ENCODE measurements at places on chromosomes 1 and 21.

DNA sequence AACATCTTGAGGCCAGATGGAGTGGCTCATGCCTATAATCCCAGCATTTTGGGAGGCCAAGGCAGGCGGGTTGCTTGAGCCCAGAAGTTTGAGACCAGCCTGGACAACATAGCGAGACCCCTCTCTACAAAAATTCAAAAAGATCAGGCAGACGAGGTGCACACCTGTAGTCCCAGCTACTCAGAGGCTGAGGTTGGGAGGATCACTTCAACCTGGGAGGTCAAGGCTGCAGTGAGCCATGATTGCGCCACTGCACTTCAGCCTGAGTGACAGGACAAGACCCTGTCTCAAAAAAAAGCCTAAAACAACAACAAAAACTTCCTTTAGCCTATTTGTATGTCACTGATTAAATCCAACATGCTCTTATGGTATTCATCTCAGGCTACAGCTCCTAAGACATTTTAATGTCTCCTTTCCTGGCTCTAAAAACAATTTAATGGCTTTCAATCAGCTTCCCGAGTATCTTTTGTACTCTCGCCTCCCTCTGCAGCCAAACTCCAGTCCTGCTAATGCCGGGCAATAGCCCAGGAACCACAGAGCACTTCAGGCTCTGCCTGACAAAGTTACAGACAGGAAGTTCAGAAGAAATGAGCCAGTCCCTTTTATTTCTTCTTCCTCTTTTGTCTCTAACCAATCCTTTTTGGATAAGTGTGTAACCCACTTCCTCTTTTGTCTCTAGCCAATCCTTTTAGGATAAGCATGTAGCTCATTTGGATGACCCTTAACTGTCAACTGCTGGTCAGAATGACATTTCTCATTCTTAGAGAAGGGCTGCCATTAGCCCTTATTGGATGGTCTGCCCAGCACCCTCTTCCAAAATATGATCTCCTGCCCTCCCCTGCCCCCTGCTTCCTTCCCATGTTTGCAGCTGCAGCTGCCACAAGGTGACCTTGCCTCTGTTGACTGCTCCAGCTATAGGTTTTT, 6.6 kb upstream of the DOP1B start:
- DNase-seq: no peak

DNA sequence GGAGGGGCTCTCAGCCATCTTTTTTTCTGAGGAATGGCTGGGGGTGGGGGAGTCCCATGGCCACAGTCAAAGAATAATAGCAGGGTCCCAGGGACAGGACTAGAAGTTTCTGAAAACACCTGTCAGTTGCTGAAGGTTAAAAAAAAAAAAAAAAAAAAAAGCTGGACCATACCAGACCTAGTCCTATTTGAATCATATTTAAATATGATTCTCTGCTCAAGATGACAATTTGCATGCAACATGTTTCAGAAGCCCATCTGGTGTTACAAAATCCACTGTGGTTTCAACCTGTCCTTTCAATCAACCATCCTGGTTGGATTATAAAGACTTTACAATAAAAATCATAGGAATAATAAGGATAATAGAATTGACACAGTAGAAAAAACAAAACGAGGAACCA, 153.7 kb downstream of the TENT5C start:
- no peak for DNase-seq

GRCh38 chr1:84883286-84883685, 9.7 kb downstream of the LPAR3 start:
- no peak for DNase-seq

- DNase-seq: no peak
Observed at GRCh38 chr21:31162827-31163226, 124.6 kb upstream of the KRTAP19-8 start.

- no peak for DNase-seq
Observed at GRCh38 chr1:28926629-28927265, 12.4 kb downstream of the EPB41 start.

GRCh38 chr1:104018922-104019674, 269.4 kb downstream of the AMY1C start:
- DNase-seq: peak; percentile 40

DNA sequence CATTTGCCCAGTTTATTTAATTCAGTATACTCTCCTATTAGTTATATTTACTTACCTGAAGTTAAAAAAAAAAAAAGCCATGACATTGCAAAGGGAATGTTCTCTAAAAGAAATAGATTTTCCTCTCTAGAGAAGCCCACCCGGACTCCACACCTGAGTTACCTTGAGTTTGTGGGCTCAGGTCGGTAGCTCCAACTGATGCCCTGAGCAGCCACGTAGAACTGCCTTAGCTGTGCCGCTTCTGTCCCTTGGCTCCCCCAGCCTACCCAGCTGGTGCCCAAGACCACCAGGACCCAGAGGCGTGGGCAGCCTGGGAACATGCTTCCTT, 250 bp downstream of the F5 start:
- DNase-seq: no peak

GRCh38 chr21:42527489-42528158, 14.0 kb downstream of the SLC37A1 start:
- peak; percentile 41 for DNase-seq

DNA sequence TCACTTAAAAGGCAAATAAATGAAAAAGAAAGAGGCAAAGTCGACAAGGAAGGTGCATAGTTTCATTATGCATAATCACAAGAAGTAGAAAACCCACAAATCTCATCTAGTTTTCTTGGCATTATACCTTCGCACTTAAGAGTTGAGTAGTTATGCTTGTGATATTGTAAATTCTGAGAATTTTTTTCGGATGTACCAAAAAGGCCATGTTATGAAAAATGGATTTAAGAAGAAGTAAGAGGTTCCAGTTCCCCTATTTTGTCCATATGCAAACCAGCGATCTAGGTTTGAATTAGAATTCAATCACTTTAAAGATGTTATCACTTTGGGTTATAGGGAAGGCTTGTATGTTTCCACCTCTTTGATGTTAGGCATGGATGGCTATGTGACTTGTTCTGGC, 7.9 kb upstream of the ERICH3 start:
- DNase-seq: no peak

DNA sequence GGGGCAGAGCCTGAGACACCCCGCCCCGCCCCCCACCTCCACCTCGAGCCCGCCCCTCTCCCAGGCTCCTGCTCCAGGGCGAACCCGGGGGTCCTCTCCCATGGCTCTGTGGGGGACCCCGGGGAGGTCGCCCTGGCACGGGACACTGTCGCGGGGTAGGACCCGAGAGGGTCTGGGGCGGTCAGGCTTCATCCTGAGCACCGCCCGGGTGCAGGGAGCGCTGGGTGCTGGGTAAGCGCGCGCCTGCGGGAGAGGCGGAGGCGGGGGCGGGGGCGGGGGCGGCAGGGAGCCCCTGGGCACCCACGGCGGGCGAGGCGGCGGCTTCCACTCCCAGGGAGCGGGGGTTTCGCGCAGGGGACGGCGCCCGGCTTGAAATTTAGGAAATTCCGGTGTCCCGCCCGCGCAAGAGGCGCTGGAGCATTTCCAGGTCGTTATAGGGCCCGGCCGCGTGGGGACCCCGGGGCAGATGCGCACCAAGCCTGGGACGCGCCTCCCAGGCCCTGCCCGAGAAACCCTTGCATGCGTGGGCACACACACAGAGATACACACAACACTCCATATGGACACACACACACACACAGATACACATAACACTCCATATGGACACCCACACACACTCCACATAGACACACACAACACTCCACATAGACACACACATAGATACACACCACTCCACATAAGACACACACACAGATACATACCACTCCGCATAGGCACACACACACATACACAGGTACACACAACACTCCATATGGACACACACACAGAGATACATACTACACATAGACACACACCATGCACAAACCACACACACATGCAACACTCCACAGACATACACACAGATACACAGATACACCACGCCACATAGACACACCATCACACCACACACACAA, 48.7 kb upstream of the SLC19A1 start:
- peak; percentile 67 for DNase-seq

DNA sequence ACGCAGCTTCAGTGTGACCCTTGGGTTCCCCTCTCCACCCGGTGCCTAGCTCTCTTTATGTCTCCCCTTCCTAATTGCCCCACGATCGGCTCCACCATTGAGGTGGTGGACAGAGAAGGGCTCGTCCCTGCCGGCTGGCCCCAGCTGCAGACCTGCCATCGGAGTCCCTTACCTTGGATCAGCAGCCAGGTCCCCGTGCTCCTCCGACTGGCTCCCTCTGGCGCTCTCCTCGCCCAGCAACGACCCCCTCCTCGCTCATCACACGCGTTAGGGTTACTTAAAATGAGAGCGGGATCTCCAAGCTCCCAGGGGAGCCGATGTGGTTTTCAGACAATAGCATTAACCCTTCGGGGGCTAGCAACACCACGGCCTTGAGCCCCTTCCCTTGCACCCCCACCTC, 8.1 kb upstream of the ETV3L start:
- peak; percentile 47 for DNase-seq

GRCh38 chr1:243715285-243715684, 134.8 kb downstream of the AKT3 start:
- DNase-seq: no peak

GRCh38 chr1:40039245-40039756, 1.2 kb upstream of the CAP1 start:
- no peak for DNase-seq

DNA sequence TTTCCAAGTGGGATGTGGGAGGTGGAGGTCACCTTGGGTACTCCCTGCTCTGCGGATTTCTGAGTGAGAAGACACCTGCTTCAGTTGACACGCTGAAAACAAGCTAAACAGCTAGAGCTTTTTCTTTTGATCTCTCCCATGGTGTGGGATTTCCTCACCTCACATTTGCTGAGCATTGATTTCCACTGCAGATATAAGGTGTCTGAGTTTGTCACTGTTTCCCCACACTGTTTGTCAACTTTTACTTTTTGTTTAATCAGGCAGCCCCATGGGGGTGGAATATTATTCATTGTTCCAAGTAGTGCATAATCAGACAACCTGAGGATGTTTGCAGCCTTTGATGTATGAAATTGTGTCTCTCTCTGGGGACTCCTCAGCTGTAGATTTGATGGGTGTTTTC, 49.5 kb downstream of the FASLG start:
- no peak for DNase-seq

GRCh38 chr21:17732306-17732705, 86.8 kb downstream of the C21orf91 start:
- DNase-seq: no peak

GRCh38 chr1:110605901-110606656, at the start of gene KCNA2:
KCNA2 (minus strand) TSS chr1:110606358; CDS start chr1:110604782, 1,576 bp downstream.
- DNase-seq: peak; percentile 86

DNA sequence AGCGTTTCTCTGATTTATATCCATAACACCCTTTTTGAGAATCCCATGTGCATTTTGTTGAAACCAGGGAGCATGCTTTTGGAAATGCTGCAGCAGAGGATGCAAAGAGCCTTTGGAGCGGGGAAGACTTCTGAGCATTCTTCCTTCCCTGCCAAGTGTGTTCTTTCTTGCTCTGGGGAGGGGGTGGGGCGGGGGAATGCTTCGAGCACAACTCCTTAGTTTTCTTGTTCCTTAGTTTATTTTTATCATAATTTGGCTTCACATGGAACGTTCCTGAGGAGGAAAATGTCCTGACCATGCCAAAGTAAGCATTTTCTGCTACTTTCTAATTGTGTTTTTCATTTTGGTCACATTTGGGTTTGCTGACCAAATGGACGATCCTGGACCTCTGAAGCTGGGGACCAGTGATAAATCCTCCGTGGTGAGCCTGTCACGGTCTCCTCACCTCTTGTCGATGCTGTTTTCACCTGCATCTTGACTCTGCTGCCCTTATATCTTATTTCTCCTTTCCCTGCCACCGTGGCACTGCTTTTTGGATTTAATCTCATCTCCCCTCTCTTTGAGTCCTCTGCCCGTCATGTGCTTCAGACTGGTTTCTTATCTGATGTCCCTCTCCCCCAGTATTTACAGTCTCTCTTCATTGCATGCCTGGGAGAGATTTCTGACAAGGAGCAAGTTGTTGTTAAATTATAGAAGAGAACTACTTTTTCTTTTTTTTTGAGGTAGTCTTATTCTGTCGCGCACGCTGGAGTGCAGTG, 2.4 kb downstream of the CTPS1 start:
- no peak for DNase-seq

- no peak for DNase-seq
Observed at GRCh38 chr1:206713910-206714312, 29.2 kb downstream of the MAPKAPK2 start.

DNA sequence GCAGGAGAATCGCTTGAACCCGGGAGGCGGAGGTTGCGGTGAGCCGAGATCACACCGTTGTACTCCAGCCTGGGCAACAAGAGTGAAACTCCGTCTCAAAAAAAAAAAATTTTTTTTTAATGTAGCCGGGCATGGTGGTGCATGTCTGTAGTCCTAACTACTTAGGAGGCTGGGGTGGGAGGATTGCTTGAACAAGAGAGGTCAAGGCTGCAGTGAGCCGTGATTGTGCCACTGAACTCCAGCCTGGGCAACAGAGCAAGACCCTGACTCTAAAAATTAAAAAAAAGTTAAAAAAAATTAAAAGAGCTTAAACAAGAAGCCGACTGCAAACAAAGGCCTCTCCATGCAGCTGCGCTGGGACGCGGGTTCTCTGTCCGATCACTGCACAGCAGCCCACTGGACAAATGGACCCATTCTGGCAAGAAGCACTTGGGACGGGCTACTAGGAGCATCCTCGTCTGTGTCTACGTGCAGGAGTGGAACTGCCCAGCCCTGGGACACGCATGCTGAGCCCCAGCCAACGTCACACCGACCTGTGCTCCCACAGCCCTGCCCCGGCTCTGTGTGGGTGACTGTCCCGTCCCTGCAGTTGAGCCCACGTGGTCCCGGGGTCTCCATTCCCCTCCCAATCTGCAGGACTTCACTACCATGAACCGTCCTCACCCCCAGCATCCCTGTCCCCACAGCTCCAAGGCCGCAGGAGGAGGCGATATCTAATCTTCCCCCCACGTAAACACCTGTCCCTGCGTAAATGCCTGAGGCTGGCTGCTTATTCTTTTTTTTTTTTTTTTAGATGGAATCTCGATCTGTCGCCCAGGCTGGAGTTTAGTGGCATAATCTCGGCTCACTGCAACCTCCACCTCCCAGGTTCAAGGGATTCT, 12.3 kb downstream of the SLC35E2B start:
- no peak for DNase-seq

- no peak for DNase-seq
Observed at GRCh38 chr1:156281693-156282478, 739 bp downstream of the SMG5 start.

- no peak for DNase-seq
Observed at GRCh38 chr1:167563579-167564246, 10.2 kb upstream of the CREG1 start.

DNA sequence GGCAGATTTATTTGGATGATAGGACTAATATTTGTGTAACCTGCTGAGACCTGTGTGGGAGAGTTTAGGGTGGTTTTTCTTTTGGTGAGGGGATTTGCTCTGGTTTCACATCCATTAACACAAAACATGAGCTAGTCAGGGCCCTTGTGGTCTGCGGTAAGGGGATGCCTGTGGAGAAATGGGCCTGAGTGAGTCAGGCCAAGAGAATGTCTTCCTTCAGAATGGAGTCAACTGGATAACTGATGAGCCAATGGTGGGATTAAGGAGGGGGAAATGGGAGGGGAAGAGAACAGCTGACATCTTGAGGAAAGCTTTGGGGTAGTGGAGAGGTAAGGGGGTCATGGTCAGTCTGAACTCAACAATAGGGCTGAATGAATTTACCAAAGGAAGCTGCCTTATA, 13.9 kb downstream of the WNT2B start:
- DNase-seq: peak; percentile 96

GRCh38 chr1:77511440-77511840, 171.0 kb downstream of the ZZZ3 start:
- DNase-seq: no peak

- DNase-seq: no peak
Observed at GRCh38 chr1:4219826-4220225, 319.8 kb upstream of the C1orf174 start.

GRCh38 chr1:157004327-157004726, 41.2 kb downstream of the ARHGEF11 start:
- DNase-seq: peak; percentile 82
